ENCODE measurements at places on chromosomes 7 and 10.

DNA sequence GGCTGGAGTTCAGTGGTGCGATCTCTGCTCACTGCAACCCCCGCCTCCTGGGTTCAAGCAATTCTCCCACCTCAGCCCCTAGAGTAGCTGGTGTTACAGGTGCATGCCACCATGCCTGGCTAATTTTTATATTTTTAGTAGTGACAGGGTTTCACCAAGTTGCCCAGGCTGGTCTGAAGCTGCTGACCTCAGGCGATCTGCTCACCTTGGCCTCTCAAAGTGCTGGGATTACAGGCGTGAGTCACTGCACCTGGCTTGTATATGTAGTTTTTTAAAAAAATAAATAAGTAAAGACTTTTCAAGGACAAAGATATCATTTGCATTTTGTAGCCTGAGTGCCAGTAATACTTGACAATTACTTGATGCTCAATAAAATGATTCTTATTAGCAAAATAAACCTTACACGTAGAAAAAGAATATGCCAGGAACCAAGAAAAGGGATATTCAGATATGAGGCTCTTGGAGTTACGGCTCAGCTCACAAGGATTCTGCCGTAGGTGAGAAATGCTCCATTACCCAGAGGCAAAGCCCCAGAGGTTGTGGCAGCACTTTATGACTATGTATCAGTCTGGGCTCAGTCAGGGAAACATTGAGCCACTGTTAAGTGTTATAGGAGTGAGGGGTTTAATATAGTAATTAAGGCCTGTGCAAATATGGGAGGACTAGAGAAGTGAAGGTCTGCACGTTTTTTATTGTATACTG lies 98.5 kb downstream of the TPST1 start:
- no peak for DNase-seq

DNA sequence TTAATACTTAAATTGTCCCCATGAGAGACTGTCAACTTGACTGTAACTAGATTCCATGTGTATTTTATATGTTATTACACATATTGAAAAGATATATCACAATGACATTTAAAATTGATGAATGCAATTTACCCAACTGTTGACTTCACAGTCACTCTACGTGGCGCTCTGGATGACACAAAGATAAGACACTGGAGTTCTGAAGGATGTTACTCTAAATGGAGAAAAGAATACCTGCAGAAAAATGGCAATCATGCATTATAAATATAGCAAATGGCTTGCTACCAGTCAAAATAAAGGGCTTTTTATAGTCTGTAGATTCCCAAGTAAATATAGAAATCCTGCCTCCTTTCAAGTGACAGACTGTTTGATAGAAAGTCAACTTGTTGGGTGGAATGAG lies 143.6 kb upstream of the KLF6 start:
- DNase-seq: no peak

GRCh38 chr10:32955299-32955772 lies 2.7 kb downstream of the ITGB1 start:
- DNase-seq: no peak

GRCh38 chr7:74476626-74477025 lies 22.9 kb downstream of the GTF2IRD1 start:
- DNase-seq: no peak

- no peak for DNase-seq
These were observed 73.7 kb upstream of the SKAP2 start for GRCh38 chr7:26937939-26938623.

DNA sequence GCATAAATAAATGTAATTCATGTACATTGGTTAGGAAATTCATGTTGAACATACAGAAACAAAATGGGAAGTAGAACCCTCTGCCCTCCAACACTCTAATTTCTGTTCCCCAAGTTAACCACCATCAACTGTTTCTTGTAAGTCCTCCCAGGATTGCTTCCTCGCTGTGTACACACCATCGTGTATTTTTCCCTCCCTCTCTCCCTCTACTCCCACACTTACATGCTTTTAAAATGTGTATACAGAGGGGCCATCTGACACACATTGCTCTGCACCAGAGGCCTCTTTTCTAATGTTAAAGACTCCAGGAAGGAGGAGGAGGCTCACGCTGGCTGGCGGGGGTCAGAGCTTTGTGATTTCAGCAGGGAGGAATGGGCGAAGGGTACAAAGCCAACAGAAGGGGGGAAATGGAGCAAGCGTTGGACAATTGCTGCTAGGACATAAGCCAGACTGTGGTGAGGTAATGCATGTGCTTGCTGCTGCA lies 1.9 kb upstream of the EPHA1 start:
- DNase-seq: no peak

GRCh38 chr7:50366311-50366710 lies 61.8 kb downstream of the IKZF1 start:
- DNase-seq: no peak

DNA sequence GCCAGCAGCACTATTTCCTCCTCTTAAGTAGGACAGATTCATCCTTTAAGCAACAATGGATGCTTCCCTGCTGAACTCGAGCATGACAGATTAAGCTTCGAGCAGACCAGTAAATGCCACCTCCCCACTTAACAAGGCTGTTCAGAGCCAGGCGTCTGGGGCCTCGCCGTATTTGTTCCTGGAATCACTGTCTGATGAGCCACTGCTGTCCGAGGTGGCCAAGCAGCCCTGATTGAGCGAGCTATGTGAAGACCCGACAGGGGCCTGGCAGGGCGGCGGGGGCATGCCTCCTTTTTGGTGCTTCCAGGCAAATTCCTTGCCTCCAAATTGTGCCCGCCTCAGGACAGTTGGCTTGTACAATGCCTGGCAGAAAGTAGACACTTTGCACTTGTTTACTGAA lies 862.6 kb downstream of the NRG3 start:
- DNase-seq: no peak

DNA sequence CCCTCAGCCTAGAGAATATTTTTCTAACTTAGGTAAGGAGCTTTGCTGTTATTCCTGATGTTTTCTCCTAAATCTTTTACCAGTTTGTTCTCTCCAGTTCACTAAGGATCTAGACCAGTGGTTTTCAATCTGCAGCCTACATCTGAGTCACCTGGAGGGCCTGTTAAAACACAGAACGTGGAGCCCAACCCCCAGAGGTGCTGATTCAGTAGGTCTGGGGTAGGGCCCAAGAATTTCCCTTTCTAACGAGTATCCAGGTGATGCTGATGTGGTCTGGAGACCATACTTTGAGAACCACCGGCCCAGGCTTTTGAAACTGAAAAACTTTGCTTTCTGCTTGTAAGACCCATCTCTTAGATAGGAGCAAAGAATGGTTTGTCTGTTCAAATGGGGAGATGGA lies 51.2 kb upstream of the KMT2E start:
- DNase-seq: no peak

DNA sequence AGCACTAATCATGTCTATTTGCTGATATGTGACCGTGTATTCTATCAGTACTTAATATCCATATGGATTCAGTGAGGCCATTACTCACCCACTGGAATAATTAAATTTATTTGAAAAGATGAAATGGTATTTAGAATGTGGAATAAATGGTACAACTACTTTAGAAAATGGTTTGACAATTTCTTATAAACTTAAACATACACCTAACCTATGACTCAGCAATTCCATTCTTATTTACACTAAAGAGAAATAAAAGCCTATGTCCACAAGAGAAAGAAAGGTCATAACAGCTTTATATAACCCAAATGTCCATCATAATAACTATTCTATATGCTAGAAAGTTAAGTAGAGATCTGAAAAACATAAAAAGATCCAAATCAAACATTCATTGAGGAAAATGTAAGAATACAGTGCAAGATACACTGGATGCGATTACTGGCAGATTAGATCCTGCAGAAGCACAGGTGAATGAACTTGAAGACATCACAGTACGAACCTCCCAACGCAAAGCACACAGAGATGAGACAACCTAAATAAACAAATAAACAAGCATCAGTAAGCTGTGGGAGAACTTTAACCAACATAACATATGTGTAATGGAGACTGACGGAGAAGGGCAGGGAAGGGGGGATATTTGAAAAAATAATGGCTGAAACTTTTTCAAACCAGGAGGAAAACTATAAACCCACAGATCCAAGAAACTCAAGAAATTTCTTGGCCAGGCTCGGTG lies 51.9 kb downstream of the TNS3 start:
- DNase-seq: no peak

DNA sequence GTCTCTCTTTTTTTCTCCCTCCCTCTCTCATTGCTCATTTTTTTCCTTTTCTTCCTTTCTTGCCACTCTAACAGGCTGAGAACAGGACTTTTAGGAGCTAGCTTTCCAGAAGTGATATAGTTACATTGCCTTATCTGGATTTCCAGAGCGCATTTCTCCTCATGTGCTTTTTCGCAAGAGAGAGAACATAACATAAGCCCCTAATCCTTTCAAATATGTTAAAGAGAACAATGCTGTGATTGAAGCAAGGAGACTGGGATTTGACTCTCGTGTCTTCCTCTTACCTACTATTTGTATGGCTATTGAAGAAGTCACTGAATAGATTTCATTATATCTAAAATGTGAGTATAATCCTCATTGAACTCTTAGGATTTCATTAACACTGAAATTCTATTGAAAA lies 101.2 kb upstream of the PRPS1L1 start:
- DNase-seq: no peak
